ENCODE measurements at places on chromosomes 2 and 18.

DNA sequence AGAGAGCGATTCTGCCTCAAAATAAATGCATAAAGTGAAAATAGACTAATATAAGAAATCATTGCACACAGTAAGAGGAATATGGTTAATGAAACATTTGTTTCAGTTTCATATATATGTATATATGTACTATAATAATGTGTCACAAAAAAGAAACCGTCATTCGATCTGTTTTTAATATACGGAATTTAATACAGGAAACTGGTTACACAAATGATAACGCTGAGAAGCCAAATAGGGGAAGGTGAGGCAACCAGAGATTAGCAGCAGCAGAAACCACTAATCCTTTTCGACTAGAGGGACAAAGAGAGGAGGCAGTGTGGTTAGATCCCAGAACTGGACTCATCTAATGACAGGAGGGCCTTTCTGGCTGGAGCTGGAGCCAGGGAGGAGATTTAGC is 64.2 kb upstream of the GREB1L start:
- no peak for DNase-seq

DNA sequence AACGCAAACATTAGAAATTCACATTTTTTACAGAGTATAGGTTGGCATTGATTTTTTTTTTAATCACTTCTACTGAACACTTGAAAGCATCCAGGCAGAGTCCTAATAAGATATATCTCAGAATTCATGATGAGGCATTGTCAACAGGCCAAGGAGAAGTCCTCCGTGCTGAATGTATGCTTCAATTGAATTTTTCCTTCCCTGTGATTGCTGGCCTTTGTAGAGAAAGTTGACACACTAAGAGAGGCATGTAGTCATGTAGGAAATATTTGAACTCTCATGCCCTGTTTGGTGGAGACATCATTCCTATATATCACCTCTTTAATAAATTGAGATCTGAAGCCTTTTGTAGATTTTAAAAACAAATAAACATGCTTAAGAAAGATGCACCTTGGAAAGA is 844.9 kb downstream of the CPS1 start:
- DNase-seq, result no peak

- peak; percentile 66 for DNase-seq
These were observed 31.4 kb upstream of the YPEL5 start for GRCh38 chr2:30115141-30115980.

DNA sequence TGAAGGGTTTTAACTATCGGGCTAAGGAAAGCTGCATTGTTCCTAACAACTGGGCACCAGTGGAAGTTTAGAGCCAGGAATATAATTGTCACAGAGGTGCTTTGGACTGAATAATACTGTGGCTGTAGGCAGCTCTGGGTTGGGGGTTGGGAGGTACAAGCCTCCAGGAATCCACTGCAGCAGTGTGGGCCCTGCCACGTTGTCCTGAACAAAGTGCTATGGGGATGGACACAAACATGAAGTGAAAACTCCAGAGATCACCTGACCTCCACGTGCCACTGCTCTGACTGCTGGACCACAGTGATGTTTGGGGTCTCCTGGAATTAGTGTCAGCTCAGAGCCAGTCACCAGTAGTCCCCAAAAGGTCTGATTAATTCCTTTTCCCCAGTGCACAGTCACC is 110.9 kb downstream of the BCL2 start:
- no peak for DNase-seq

- no peak for DNase-seq
These were observed 67.2 kb upstream of the HDAC4 start for GRCh38 chr2:239467956-239468490.

DNA sequence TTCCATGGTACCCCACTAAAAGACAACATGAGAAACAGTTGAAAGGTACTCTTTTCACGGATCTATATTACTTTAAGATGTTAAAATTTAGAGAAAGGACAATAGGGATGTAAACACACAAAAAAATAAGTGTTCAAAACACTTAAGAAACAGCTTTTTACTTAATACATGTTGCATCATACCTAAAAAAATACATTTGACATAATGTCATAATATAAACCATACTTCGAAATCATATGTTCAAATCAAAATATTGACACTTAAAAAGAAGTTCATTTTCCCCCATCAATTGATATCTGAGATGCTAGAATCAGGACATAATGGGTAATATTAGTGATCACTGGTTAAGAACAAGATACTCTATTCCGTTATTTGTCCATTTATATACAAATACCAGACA is 124.9 kb downstream of the GRB14 start:
- DNase-seq, result no peak

DNA sequence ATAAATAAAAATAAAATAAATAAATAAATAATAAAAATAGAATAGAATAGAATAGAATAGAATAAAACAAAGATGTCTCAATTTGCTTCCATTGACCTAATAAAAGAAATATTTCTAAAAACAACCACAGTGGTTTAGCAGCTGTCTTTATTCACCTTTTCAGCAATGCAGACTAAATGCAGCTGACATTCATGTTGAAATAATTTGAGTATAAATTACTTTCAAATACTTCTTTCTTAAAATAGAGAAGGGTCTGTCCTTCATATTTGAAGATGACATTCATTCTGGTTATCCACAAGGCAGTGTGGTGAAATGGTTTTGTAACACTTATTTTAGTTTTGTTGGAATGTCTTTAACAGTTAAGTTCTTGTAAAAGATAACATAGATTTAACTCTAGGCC is 469.4 kb downstream of the IRS1 start:
- DNase-seq, result no peak

- DNase-seq, result no peak
These were observed 10.7 kb upstream of the MRO start for GRCh38 chr18:50830544-50830943.

DNA sequence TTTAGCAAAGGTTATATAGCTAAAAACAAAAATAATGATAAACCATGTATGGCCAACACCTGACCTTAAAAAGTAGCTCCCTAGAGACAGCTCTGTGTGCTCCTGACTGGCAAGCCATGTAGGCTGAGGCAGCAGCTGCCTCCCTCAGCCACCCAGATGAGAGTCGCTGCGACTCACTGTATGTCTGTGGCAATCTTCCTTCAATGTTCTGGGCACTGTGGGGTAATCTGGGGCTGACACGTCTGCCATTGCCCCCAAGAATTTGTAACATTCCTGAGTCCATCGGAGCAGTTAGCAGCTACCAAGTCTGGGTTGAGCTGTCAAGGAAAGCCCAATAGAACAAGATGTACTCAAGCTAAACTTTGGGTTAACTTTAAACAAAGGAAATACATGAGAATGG is 106.4 kb upstream of the DAPL1 start:
- no peak for DNase-seq

- no peak for DNase-seq
These were observed 79.1 kb downstream of the RBBP8 start for GRCh38 chr18:23012249-23012648.

- no peak for DNase-seq
These were observed 142.2 kb upstream of the CAPN13 start for GRCh38 chr2:30949435-30949834.

GRCh38 chr2:231336700-231337099 is 58.8 kb upstream of the B3GNT7 start:
- no peak for DNase-seq

DNA sequence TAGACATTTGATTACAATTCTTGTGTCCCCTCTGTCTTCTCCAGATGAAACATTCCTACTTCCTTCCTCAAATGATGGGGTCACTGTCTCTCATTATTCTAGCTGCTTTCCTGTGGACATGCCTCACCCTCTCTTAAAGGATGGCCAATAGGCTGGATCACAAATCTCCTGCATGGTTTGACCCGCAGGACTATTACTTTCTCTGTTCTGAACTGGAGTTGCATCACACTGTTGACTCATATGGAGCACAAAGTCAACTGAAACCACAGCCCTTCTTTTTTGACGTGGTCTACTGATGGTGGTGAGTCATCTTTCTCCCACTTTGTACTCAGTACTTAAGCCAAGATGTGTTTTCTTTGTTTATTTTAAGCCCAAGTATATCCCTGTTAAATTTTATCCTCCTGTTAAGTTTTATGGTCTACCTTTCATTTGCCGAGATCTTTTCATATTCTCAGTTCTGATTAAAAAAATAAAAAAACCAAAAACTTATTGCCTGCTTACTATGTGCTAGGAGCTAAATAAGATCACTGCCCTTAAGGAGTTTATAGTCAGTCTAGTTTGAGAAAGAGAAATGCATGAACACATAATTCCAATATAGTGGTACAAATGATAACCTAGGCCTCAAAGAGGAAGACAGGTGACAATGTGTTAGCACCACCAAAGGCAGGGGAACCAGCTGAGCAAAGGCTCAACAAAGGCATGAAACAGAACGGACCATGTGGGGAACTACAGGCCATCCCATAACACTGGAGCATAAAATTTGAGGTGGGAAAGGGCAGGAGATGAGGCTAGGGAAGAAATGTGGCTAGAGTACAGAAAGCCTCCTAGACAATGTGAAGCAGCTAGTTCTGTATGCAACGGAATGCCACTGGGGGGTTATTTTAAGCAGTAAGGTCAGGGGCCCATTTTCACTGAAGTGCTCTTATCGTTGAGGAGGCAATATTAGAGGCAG is 67.6 kb upstream of the ZFP36L2 start:
- no peak for DNase-seq

- no peak for DNase-seq
These were observed 46.3 kb downstream of the ASB18 start for GRCh38 chr2:236217926-236218325.

DNA sequence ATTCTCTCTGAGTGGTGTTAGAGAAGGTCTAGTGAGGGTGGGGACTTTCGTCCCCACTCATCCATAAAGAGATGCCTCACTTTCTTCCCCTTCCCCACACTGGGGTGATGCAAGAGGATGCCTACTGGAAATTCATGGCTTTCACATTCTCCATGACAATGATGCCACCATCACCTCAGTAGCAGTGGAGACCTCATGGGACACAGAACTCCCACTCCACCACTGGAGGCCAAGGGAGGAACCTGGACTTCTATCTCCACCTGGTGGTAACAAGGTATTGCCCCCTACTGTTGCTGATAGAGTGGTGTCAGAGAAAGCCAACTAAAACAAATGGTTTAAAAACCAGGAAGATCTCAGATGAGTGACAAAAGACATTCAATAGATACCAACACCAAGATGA is 110.9 kb downstream of the INHBB start:
- DNase-seq, result no peak

- no peak for DNase-seq
These were observed 15.9 kb downstream of the TMX3 start for GRCh38 chr18:68699043-68699442.

DNA sequence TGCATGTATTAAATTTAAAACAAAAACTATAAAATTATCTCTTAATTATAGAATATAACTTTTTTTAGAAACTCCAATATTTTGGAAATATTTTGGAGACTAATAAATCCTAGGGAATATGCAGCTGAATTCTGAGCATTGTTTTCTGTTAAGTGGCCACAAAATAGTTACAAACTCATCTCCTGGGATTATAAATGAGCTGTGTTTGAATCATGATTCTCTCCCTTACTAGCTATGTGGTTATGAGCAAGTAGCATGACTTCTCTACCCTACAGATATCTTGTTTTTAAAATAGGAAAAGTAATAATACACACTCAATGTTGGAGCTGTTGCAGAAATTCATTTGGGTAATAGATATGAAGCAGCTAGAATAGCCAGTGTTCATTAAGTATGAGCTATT is 137.9 kb upstream of the ITGA4 start:
- no peak for DNase-seq

GRCh38 chr2:126378176-126378575 is 277.8 kb upstream of the GYPC start:
- DNase-seq, result no peak

DNA sequence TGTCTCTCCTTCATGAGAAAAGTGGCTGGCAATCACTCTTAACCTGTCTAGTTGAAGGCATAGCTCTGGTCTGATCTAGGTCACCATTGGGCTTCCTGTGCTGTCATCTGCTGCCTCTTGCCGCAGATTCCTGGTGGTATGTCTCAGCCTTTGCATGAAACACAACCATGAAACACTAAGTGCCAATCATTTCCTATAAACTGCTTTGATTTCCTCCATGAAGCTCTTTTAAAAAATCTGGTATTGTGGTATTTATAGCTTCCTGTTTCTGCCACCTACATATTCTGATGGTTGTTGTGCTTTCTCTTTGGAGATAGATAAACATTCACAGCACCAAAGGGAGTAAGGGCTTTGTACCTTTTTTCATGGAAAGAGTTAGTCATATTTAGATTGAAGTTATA is 120.0 kb upstream of the EPC2 start:
- DNase-seq, result no peak

GRCh38 chr2:56709181-56709580 is 525.4 kb downstream of the CCDC85A start:
- no peak for DNase-seq

GRCh38 chr2:170030040-170030439 is 147.9 kb upstream of the MYO3B start:
- no peak for DNase-seq

- DNase-seq, result no peak
These were observed 7.1 kb upstream of the EML6 start for GRCh38 chr2:54716375-54716774.

DNA sequence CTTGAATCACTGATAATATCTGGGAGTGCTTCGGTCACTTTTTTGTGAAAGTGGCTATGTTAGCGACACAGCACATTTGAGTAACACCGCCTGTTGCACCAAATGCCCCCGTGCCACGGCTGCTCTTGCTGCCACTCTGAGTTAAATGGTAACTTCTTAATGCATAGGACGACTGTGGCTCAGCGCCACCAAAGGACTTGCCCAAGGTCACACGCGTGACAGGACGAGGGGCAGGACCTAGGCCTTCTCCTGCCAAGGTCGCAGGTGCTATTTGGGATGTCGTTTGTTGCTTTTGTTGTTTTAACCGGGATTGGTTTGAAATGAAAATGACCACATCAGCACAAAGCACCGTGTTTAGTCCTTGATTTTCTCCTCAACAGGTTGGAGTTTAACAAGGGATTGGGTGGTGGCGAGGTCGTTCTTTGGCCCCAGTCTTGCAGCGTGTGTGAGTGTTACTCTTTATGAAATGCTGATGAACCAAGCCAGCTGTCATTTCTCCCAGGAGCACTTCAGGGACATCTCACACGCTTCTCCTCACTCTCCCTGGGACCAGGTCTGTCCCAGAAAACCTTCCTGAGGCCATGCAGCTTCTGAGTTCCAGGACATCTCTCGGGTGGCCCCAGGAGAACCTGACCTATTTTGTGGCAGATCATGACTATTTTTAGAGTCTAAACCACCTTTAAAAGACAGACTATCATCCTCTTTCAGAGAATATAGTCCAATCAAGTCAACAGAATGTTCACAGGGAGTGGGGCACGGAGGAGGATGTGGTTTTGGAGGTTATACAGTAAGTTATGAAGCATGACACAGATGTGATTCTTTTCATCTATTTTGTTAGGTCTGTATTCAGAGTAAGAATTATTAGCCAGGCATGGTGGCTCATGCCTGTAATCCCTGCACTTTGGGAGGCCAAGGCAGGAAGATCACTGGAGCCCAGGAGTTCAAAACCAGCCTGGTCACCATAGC is 49.9 kb downstream of the MTCL1 start:
- DNase-seq, result no peak

GRCh38 chr2:31109633-31110192 is 28.5 kb downstream of the GALNT14 start:
- no peak for DNase-seq

- DNase-seq, result no peak
These were observed 57.9 kb upstream of the GLI2 start for GRCh38 chr2:120677696-120678247.
